ENCODE measurements at places on chromosomes 7 and 10.

GRCh38 chr10:8911032-8911431, 856.5 kb downstream of the GATA3 start:
- DNase-seq = no peak

- no peak for DNase-seq
Observed at GRCh38 chr7:155291045-155291530, 6.6 kb upstream of the INSIG1 start.

DNA sequence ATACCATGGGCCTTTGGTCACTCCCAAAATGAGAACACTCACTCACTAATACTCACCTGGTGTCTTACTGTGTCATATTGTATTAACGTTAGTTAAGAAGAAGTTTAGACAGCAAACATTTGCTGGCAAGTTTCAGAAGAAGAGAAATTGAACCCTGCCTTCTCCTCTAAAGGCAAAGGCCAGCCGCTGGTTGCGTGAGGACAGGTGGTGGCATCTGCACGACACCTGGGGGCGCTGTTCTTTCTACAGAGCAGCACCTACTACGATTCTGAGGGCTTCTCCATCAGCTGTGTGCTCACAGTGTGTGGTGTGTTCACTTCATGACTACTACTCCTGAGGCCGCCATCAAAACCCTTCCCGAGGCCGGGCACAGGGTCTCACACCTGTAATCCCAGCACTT, 17.9 kb upstream of the CLEC2L start:
- no peak for DNase-seq

GRCh38 chr10:42987121-42987541, 89.7 kb upstream of the RET start:
- DNase-seq = no peak
